Stimulated activated memory B cell treated with anti-CD40 and anti-IgM and Interleukin-4, amounts not matched to agents 10 μg/mL and 1 μg/mL and 100 μg/mL, for 72 hours (primary cell): ENCODE measurements at places on chromosomes 2 and 18.

GRCh38 chr2:219542931-219543595 is 546 bp downstream of the CHPF start:
- ATAC-seq: peak; percentile 62

DNA sequence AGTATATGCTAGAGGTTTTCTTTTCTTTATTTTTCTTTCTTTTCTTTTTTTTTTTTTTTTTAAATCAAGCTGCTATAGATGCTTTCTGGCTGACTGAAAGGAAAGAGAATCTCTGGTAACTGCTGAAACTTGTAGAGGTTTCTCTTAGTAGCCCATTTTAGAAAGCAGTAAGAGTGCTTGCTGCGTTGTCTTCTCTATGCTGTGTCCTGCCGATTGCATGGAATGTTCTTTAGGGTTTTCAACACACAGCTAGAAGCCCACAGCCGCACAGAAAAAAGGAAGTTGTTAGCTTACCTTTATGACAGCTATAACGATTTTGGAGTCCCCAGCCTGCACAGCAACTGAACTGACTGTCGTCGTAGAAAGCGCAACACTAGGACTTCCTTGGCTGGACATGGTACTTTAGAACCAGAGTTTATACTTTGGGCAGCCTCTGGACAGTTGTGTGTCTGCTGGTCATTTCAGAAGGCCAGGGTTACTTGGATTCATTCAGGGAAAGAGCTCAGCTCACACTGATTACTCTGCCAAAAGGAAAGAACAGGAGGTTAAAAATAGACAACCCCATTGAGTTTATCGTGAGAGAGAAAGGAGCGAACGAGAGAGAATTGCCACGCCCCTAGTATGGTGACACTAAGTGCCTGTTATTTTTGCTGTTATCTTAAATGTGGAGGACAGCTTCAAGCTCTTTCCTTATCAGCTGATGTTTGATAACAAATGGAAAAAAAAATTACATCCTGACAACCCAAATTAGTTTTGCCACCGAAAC is at the start of gene CCDC141:
Gene CCDC141, minus strand, starts transcription at position 592 of the 766 bp plus-strand sequence. Its CDS starts 196 bp downstream, at position 396.
- ATAC-seq: peak; percentile 92

GRCh38 chr2:40027968-40028367 is 248.9 kb upstream of the THUMPD2 start:
- ATAC-seq: no peak

DNA sequence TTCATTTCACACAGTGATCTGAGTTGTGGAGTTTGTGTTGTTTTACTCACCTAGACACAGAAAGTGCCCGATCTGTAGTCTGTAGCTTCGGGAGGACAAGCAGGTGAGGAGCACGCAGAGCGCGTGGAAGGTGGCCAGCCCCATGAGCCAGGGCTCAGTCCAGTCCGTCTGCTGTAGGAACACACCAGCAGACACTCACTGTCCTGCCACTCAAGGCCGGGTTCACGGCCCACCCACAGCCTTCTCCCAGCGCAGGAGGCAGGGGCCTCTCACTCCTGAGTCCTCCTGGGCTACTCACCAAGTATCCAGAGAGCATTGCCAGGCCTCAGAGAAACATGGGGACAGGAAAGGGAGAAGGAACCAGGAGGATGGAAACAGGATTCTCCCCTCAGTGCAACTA is 1.7 kb downstream of the TMEM18 start:
- ATAC-seq: no peak

GRCh38 chr2:220192994-220193753 is 565.7 kb downstream of the SLC4A3 start:
- ATAC-seq: no peak

GRCh38 chr2:124763611-124764010 is 738.5 kb downstream of the CNTNAP5 start:
- ATAC-seq: no peak

DNA sequence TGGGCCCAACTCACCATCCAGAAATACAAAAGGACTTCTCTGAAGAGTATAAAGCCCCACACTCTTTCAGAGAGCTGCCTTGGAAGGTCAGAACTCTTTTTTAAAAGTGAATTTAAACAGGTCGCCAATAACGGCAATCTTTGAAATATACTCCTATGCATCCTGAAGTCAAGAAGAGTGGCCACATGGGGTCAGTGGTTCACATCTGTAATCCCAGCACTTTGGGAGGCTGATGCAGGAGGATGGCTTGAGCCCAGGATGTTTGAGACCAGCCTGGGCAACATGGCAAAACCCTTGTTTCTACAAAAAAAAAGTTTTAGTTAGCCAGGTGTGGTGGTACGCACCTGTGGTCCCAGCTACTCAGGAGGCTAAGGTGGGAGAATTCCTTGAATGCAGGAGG is 68.1 kb upstream of the FZD7 start:
- no peak for ATAC-seq

DNA sequence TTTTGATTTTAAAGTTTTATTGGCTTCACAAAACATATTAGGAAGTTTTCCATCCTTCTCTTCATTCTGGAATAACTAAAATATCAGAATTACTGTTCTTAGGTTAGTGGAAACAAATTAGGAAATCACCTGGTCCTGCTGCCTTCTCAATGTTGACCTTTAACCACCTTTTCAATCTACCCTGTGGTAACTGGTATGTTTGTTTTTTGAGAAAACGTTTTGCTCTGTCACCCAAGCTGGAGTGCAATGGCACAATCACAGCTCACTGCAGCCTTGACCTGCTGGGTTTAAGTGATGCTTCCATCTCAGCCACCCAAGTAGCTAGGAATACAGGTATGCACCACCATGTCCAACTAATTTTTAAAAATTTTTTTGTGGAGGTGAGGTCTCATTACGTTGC is 28.4 kb downstream of the ACYP2 start:
- no peak for ATAC-seq

DNA sequence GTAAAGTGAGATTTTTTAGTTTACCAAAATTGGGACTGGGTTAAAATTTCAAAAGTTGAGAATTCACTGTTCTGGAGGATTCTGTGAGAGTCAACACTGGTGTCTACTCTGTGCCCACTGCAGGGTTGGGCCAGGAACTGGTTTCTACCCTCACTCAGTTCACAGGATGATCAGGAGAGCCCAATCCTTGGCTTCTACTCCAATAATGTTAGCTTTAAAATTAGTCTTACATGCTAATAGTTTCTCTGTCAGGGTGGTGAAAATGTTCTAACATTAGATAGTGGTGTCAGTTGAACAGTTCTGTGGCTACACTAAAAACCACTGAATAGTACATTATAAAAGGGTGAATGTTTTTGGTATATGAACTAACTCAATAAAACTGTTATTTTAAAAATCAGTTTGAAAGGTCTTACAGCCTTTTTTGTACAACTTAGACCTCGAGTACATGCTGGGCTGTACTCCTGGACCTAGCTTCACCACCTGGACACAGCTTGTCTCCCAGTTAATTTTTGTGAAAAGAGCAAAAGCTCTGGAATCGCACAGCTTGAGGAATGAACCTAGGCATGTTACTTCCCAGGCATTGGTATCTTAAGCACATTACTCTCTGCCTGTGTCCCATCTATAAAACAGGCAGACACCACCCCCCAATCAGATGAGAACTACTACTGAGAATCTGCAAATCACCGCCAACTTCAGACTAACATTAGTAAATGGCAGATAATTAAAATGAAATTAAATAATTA is 44.4 kb downstream of the ACVR1 start:
- ATAC-seq: no peak

DNA sequence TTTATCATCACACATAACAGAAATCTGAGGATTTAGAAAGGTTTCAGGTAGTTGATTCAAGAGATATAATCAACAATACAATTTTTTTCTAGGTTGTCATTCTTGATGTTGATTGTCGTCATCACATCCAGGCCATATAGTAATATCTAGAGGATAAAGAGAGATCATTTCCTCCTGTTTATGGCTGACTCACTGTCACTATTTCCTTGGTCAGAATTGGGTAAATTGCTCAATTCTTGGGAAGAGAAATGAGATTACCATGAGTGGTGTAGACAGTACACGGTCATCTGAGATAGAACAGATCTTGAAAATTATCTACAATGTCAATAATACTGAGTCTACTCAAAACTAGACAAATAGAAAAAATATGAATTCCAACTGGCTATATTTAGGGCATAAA is 78.8 kb downstream of the ZNF804A start:
- no peak for ATAC-seq

GRCh38 chr2:221527776-221528309 is 44.3 kb downstream of the EPHA4 start:
- no peak for ATAC-seq

DNA sequence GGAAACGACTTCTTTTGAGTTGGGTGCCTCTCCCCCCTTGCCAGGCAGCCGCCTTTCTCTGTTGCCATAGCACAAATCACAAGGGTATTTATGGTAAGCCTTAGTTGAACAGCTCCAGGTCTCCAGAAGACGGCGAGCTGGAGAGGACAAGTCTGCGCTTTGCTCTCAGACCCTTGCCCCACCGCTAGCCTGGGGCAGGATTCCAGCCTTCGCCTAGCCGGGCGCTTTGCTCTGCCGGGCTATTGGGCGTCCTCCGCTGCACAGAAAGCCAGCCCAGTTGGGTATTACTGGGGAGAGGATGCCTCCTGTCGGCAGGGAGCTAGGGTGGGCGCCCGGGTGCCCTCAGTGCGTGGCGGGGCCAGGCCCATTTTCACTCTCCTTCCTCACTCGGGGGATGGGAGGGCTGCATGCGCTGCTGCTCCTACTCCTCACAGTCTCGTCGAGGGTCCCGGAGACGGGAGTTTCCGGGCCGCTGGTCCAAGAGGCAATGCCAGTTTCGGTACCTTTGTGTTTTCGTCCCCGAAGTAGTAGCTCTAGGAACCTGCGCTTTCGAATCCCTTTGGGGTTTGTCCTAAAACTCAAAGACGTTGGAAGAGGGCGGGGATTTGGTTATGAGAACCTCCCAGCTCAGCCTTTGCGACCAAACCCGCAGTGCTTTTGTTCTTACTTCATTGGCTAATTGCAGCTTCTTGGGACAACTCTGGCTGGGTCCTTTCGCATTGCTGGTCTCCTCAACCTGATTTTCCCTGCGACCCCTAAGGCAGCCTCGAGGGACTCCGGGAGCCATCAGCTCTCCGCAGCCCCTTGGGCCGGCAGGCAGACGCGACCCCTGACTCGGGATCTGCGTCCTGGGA is 3.6 kb upstream of the DLX2 start:
- no peak for ATAC-seq

- ATAC-seq: no peak
These were observed 183.9 kb upstream of the KLHL14 start for GRCh38 chr18:32956591-32957315.

GRCh38 chr2:176917-177316 is 86.9 kb downstream of the SH3YL1 start:
- no peak for ATAC-seq

DNA sequence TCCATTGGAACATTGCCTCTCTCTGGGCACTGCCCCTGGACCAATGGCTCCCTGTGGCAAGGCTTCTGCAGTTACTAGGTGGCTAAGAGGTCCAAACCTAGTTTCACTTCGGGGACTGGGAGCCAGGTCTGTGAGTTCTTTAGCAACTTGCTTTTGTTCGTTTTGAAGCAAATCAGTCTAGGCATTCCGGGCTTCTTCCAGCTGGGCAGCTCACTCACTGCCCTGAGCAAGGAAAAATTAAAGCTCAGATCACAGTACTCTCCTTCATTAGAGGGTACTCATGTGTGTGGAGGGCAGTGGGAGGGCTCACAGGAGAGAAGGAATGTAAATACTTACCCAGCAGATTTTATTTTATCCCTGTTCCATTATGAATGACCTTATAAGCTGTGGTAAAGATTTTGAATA is 80.3 kb downstream of the SPP2 start:
- no peak for ATAC-seq

DNA sequence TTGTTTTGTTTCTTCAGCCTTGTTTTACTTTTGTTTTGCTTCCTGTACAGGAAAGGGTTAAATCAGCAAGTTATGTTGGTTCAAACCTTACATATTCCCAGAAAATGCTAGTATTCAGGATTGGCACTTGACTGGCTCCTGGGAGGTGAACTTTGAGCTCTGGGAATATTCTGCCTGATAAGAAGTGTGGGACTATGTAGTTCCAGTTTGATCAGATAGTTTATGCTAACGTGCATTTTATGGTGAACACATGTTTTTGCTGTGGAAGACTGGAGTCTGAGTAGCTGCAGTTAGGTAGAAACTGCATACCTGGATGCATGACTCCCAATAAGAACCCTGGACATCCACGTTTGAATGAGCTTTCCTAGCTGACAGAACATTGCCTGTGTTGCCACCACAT is 603.1 kb upstream of the HS6ST1 start:
- no peak for ATAC-seq

GRCh38 chr2:26088038-26088643 is 54.3 kb downstream of the RAB10 start:
- ATAC-seq: no peak

- no peak for ATAC-seq
These were observed 1.2 kb downstream of the STON1 start for GRCh38 chr2:48531141-48531648.

GRCh38 chr2:138079976-138080375 is 115.7 kb downstream of the HNMT start:
- no peak for ATAC-seq

- no peak for ATAC-seq
These were observed 72.7 kb downstream of the PLB1 start for GRCh38 chr2:28568533-28568932.

GRCh38 chr2:209523867-209524266 is 100.0 kb downstream of the MAP2 start:
- peak; percentile 39 for ATAC-seq

- ATAC-seq: no peak
These were observed 595.4 kb downstream of the NYAP2 start for GRCh38 chr2:225994748-225995405.

- ATAC-seq: no peak
These were observed 568.1 kb upstream of the LINC00305 start for GRCh38 chr18:64717026-64717425.

DNA sequence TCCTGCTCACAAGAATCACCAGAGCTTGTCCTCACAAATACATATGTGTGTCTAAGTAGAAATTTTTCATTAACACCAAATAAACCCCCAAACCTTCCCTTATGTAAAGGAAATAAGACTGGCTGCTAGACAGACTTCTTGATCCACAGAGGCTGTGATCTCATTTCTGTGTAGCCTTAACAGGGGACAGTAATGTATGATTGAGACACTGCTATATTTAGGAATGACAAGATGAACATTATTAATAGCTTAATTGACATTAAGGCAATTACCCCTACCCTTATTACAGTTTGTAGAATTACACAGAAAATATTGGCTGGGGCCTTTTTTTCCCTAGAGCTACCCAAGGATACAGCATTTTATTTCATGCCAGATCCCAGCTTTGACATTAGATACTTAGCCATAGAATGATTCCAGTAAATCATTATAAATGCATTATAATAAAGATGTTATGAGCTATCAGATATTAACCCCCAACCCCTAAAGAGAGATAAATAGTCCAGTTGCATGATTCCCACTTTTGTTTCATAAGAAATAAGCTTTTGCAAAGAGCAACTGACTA is 392.1 kb upstream of the HNRNPA3 start:
- ATAC-seq: no peak

DNA sequence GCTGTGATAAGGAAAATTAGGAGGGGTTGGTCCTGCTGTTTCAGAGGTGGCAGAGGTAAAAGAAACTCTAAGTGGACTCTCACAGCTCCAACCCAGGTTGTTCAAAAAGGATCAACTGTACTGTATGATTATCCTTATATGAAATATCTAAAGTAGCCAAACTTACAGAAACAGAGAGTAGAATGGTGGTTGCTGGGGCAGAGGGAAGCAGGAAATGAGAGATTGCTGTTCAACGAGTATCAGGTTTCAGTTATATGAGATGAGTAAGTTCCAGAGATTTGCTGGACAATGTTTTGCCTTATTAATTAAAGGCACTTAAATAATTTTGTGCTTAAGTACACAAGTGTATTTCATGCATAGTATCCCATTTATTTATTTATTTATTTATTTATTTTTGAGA is 972.0 kb upstream of the LRRTM1 start:
- ATAC-seq: no peak
